Trophoblast cell (in vitro differentiated cells and primary cell): ENCODE measurements at places on chromosomes 2 and 18.
A peak's percentile ranks its signal among the peaks of the same experiment; 100 is the strongest.

DNA sequence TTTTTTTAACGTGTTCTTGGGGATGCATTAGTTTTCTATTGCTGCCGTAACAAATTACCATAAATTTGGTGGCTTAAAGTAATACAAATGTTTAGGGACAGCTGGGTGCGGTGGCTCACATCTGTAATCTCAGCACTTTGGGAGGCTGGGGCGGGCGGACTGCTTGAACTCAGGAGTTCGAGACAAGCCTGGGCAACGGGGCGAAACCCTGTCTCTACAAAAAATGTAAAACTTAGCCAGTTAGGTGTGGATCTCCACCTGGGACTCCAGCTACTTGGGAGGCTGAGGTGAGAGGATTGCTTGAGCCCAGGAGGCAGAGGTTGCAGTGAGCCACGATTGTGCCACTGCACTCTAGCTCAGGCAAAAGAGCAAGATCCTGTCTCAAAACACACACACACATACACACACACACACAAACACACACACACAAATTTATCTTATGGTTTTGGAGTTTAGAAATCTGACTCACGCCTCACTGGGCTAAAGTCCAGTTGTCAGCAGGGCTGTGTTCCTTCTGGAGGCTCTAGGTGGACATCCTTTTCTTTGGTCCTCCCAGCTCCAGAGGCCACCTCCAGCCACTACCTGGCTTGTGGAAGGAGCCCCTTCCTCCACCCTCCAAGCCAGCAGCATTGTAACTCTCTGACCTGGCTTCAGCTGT is 76.1 kb downstream of the SEPTIN10 start:
- DNase-seq: no peak

DNA sequence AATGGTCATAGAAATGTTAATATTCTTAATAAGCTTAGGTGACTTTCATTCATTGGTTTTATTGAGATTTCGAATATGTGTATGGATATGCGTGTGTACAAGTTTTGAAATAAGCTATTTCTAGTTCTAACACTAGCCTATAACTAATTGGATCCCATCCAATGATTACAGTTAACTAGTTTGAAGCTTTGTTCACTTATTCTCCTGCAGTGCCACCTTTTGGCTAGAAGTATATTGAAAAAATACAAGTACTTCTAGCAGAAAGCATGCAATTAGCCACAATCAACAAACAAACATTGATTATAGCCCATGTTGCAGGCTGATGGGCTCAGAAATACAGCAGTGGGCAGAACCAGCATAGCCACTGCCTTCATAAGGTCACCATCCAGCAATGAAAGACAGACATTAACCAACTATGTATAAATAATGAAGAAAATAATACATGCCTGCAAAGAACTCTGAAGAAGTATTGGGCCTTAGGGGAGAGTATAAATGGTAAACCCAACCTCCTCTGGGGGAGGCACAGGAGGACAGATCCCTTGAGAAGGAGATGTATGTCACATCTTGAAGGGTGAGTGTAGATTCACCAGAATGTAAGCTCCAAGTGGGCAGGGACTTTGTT is 5.1 kb upstream of the PIEZO2 start:
- DNase-seq: no peak

GRCh38 chr2:237193436-237193835 is 107.7 kb downstream of the COPS8 start:
- DNase-seq: no peak

DNA sequence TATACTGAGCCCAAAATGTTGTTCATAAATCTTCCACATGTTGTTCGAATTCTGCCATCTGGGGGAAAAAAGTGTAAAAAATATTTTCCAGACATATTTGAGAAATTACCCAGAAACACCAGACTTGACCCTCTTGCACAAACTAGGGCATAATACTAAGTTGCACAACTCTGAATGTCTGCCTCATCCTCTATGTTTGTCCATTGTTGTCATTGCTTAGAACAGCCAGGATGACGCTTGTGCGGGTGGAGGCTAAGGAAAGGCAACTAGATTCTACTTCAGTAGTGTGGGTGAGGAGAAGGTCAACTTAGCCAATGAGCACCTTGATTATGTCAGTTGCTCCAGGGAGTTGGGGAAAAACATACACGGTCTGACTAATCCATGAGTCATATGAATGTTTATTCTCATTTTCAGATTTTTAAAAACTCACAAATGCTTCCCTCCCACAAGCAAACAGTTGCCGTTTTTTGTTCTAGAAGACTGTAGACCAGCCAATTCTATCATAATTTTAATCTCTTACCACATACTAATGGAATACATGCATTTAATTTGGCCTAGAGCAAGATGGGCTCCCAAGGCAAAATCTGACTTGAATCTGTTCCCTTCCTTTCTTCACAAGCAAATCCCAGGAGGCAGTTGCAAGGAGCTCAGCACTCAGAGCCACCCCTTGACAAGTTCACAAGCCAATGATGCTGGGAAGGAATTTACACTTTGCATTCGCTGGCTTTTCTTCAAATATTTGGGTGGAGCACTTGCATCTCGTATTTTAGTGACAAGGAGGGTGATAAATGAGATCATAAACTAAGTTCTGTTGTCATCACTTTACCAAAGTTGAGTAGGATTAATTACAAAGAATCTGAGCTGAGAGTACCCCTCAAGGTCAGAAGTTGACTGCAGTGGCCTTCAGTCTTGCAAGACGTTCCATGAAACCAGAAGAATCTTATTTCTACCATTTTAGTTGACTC is 163.2 kb upstream of the TWIST2 start:
- peak; percentile 94 for DNase-seq

DNA sequence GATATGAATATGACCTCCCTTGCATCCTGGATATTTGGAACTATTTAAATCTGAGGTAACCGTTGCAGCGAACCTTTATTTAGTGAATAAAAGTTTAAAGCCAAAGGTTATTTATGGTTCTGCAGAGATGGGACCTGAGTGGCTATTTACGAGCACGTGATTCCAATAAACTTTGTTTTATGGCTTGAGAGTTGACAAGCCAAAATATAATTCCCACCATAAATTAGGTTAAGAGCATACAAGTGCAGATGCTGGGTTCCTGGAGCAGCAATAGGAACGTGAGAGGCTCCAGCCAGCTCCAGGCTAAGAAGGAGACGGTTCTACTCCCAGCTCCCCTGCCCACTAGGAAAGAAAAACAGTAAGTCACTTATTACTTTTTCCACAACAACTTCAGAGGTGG is 5.2 kb upstream of the HOXD4 start:
- DNase-seq: no peak

GRCh38 chr2:82055846-82056245 is 1751.3 kb upstream of the LRRTM1 start:
- no peak for DNase-seq
